HFFc6 (cell line): ENCODE measurements at places on chromosomes 5 and 9.

DNA sequence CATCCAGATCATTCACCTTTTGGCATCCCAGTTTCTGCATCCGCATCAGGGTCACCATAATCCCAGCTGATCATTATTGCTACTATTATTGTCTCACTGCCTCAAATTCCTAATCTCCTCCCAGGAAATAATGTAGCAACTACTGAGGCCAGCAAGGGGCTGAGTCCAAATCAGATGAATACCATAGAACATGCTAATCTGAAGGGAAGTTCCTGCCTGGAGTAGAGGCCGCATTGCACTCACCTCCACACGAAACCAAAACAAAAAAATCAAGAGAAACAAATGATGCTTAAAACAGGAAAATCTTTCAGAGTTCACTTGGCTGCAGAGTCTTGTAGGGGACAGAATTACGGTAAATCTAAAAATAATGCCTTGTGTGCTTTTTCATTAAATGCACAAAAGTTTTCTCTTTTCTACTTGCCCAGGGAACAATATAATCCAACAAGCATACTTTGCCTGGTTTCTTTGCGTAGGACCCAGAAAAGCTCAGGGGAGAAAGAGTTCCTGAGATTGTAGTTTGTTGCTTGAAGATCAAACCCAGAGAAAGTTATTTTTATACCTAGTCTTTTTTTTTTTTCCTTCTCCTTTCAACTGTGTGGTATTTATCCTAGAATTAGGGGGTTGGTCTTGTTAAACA is 87.7 kb upstream of the KLF4 start:
- DNase-seq = no peak

DNA sequence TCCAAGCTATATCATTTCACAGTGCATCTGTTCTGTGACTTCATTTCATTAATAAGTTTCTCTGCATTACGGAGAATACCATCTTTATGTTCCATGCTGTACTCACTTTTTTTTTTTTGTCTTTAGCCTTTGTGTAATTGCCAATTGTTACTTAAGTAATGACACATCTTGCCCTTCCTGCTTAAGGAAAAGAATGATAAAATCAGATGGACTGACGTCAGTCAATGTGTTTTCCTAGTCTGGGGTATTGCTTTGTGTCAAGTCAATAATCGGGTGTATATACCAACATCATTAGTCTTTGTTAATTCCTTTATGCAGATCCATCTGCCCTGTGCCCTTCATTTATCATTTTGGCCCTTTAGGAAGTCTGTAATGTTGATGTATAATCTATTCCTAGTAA is 133.5 kb downstream of the CD180 start:
- no peak for DNase-seq

GRCh38 chr5:131064669-131065371 is 100.2 kb downstream of the HINT1 start:
- no peak for DNase-seq

- DNase-seq = no peak
Observed at GRCh38 chr9:72471096-72471495, 50.3 kb upstream of the TMC1 start.

- DNase-seq = peak; percentile 72
Observed at GRCh38 chr5:40437452-40437861, 242.3 kb upstream of the PTGER4 start.

- DNase-seq = peak; percentile 98
Observed at GRCh38 chr5:122129306-122129705, at the start of gene ZNF474. Gene ZNF474, plus strand, starts transcription at chr5:122129546. Its CDS starts 22,445 bp downstream, at chr5:122151991.
